ENCODE measurements at places on chromosomes 2 and 18.

DNA sequence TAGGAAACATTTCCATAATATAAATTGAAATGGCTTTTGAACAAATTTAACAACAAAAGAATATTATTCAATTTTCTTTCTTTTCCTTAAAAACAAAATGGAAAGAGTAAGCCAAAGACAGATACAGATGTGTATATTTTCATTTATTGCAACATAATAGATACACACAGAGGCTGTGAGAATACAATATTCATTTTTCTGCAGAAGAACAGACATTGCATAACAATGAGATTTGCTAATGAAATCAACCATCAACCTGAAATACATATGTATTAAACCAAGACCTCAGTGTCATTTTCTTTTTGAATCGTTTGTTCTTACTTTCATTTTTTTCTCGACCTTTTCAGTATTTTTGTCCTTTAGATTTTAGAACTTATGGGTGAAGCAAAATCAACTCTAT, 95.1 kb downstream of the BAZ2B start:
- no peak for DNase-seq

DNA sequence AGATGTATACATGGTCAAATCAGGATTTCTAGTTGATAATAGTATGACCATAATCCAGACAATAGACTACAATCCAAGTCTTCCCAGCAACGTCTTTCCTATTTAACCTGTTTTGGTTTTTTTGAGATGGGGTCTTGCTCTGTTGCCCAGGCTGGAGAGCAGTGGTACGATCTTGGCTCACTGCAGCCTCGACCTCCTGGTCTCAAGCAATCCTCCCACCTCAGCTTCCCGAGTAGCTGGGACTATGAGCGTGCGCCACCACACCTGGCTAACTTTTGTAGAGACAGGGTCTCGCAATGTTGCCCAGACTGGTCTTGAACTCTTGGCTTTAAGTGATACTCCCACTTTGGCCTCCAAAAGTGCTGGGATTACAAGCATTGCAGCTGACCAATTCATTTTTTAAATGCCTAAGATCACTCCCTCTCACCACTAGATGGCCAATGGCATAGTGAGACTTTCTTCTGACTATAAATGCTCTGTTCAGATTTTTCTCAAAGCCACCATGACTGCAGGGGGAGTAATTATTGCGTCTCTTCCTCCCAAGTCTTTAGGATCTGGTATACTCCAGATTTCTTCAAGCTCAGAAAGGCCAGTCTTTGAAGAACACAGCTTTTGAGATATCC, 47.6 kb downstream of the HNRNPLL start:
- no peak for DNase-seq

DNA sequence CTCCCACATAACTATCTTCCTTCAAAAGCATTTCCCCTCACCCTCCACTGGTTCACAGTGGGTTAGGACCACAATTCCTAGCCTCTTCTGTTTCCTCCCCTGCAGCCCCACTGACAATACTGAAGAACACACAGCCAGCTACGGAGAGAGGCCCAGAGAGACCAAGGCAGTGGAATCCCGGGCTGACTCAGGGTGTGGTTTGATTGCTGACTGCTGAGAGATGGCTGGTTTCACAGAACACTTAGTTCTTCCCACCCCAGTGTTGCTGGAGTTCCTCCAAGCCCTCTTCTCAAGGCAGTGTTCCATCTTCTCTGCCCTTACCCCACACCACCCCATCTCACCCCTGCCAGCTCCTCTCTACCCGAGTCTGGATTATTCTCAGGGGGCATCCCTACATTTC, 43.3 kb upstream of the ZFP36L2 start:
- no peak for DNase-seq

GRCh38 chr2:152445375-152445774, 110.4 kb downstream of the FMNL2 start:
- DNase-seq = no peak

GRCh38 chr18:10315522-10315921, 138.9 kb upstream of the APCDD1 start:
- DNase-seq = no peak

DNA sequence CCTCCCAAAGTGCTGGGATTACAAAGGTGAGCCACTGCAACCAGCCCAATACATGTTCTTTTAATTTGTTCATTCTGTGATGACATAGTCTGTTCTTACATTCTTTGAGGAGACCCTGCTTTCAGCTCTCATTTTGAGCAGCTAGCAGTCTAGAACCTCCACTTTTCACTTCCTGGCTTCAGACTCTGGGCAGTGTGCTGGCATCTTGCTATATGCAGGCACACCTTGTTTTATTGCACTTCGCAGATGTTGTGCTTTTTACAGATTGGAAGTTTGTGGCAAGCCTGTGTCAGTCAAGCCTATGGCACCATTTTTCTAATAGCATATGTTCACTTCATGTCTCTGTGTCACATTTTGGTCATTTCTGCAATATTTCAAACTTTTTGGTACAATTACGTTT, 72.4 kb downstream of the PRKCE start:
- no peak for DNase-seq

DNA sequence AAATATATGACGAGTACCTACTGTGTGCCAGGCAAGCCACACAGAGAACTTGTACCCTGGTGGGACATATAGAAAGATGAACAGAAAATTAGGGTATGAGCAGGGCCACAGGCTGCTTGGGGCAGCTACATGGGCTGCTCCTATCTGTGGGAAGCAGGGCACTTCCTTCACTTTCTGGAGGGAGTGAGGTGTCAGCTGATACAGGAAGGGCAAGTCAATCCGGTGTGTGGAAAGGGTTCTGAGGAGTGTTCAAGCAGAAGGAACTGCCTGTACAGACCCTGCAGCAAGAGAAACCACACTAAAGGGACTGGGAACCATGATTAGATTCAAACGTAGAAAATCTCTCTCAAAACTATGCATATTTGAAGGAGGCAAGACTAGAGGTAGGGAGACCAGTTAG, 58.6 kb upstream of the BCL11A start:
- DNase-seq = no peak

DNA sequence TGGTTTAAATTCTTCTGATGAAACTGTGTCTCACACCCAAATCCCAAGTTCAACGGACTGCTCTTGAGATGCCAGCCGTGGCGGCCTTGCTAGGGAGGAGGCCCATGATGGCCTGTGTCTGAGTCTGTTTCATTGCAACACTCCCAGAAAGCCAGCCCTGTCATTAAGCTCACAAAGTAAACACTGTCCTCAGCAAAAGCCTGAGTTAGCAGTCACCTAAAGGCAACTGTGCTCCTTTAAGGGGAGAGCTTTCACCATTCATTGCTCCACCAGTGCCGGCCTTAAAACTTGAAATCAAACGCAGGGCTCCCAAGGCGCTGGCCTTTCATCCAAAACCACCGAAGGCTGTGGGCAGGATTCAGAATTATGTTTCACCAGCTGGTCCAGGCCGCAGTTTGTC, 42.5 kb upstream of the PPP1CB start:
- DNase-seq = no peak

- peak; percentile 56 for DNase-seq
Observed at GRCh38 chr2:36650031-36650829, 46.3 kb upstream of the VIT start.
